ENCODE measurements at places on chromosomes 13 and 19.
A peak's percentile ranks its signal among the peaks of the same experiment; 100 is the strongest.

DNA sequence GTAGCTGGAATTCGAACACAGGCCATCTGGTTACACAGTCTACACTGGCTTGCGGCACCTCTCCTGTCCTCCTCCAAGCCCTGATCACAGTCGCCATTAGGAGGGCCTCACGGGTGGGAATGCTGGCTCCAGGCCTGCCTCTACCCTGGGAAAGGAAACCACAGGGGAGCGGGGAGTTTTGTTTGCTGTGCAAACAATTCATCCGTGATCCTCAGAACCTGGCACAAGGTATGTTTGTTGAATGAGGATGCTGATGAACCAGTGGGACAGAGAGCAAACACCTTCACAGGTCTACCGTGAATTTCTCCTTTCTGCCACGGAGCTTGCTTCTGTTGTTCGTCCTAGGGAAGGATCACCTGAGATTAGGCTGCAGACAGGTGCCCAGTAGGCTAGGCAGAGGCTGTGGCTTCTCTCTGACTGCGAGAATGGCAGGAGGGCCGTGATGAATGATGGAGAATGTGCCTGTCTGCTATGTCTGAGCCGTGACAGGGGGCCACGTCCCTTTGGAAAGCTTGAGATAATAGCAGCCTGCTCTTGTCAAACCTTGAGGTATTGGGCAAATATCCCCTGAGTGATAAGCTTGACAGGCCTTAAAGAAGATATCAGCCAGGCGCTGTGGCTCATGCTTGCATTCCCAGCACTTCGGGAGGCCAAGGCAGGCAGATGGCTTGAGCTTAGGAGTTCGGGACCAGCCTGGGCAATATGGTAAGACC is 36.7 kb downstream of the PIN1 start:
- DNase-seq: no peak

- no peak for DNase-seq
Observed at GRCh38 chr19:4604912-4605311, 34.4 kb upstream of the TNFAIP8L1 start.

GRCh38 chr19:49499030-49499670 is 2.9 kb downstream of the RPS11 start:
- DNase-seq: no peak

DNA sequence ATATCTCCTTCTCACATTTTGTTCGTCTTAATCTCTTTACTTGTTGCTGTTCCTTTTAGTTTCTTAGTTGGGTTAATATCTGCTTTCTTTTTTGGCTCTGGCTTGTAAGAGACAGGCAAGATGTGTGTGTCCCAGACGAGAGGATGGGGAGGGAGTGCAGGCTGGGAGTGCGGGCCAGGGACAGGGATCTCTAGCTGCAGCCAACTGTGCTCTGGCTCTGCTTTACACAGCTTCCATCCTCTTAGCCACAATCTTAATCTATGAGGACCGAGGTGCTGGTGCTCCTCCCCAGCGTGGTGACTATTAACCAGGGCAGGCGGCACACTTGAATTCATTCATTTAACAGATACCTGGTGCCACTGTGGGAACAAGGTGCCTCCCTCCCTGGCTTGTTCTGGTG is 70.9 kb upstream of the WASF3 start:
- no peak for DNase-seq

DNA sequence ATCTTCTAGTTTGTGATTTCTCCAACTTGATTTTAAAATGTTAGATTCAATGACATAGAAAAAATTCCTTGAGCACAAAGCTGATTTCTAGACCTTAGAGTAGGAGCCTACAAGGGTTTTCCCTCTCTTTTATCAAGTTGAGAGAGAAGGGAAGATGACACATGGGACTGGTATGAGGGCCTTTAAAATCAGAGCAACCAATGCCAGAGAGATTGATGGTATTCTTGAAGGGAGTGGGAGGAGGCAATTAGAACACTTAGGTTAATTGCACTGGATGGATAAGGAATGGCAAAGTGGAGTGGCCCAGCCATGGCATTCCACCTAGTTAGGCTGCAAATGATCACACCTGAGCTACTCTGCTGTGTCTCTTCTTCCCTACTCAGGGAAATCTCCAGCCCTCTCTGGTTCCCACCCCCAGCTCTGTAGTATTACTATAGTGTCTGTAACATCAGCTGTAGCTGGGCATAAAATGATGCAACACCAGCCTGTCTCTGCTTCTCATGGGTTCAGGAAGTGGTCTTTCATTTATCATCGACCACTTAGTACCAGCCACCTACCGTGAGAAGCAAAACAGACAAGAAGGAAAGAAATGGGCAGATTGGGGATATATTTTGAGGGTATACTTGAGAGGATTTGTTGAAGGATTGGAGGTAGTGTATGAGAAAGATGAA is 333.6 kb downstream of the DLEU7 start:
- peak; percentile 27 for DNase-seq
